ENCODE measurements at places on chromosomes 3 and 15.

DNA sequence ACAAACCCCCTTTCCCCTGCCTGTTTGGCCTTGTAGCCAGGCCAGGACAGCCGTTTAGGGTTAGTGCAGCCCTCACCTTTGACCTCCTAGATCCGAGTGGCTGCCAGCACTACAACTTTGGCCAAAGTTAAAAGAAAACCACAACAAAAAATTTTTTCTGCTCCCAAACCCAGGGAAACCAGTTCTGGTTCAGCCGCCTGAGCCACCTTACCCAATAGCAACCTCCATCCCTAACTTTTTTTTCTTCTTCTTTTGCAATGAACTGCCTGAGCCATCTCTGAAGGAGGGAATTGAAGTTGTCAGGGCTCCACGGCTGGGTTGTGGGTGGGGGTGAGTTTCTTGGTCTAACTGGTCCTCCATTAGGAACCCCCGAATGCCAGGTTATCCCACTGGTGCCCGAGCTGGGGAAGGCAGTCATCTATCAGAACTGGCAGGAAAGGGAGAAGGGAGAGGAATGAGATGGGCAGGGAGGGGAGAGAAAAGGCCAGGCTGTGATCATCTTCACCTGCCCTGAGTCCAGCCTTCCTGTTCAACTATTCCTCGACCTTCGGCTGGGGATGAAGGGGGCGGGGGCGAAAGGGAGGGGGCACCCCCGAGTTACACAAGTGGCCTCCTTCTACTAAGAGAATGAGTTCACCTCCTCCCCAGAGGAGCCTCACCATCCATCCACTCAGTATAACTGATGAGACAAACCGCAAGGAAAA, 6.2 kb upstream of the NR2F2 start:
- DNase-seq: no peak

DNA sequence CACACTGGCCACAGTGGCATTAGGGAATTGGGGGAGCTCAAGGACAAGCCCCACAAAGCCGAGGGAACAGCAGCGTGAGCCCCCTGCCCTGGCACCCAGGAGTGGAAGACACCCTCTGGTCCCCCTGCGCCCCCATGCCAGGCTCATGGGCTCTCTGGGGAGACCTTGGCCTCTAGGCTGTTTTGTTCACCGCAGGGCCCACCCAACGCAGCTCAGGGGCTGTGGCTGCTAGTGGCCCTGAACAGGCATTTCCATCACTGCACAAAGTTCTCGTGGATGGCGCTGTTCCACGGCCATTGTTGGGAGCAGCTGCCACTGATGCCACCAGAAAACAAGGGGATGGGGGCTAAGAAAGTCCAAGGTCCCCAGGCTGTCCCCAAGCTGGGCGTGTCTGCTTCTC, 147.7 kb downstream of the NSMCE3 start:
- DNase-seq: no peak

DNA sequence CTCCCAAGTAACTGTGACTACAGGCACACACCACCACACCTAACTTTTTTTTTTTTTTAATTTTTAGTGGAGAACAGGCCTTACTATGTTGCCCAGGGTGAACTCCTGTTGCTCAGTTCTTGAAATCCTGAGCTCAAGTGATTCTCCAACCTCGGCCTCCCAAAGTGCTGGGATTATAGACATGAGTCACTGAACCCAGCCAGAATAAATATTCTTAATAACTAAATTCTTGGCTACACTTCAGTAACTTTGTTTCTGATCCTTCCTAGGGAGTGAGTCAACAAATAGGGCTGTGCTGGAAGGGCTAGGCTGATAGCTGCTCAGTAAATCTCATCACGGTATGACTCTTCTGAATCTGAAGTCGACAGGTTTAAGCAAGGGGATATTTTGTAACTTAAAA, 56.6 kb downstream of the P3H2 start:
- DNase-seq: no peak

- DNase-seq: no peak
Measured at GRCh38 chr3:52530918-52531826, 2.5 kb downstream of the NT5DC2 start.

- DNase-seq: no peak
Measured at GRCh38 chr3:40432793-40433192, 24.3 kb upstream of the RPL14 start.

DNA sequence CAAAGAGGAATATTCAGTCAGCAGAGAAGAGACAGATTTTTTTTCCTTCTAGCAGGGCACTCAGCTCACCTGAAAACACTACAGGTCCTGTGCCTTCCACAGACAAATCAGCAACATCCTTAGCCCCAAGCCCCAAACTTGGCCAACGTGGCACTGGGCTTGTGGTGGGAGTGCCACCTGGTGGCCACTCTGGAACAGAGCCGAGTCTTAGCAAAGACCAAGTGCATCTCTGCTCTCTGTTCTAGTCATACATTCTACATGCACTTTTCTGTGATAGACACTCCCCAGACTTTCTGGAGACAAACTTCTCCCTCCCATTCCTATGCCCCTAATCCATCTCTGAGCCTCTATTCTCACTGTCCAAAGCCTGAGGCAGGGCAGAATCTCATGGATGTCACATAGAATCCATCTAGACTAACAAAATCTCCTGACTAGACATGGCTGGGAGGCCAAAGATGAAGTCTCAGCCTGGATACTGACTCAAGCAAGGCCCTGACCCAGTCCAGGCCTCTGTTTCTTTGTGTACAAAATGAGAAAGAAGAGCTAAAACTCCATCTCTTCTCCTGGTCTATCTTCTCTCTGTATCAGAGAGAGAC, 5.1 kb upstream of the SEMA7A start:
- peak; percentile 46 for DNase-seq

DNA sequence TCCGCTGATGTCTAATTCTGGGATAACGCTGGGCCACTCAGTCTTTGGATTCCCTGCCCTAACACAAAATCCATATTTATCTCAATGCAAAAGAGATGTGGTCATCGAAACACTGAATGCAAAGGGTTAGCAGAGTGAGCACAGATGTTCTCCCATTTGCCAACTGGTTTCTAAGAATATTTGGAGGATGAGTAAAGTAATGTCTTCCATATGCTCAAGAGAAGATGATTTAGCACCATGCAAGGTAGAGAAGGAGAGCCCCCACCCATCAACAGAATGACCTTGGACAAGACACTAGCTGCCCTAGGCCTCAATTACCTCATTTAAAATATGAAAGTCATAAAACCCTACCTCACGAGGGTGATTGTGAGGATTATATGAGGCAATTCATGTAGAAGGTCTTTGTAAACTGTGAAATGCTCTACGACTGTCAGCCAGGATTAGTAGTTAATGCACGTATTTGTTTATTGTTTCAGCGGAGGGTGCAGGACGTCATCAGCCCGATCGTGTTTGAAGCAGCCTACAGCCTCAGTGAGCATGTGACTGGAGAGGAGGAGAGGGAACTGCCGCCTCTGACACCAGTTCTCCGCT, 232.9 kb upstream of the CTDSPL start:
- DNase-seq: no peak

DNA sequence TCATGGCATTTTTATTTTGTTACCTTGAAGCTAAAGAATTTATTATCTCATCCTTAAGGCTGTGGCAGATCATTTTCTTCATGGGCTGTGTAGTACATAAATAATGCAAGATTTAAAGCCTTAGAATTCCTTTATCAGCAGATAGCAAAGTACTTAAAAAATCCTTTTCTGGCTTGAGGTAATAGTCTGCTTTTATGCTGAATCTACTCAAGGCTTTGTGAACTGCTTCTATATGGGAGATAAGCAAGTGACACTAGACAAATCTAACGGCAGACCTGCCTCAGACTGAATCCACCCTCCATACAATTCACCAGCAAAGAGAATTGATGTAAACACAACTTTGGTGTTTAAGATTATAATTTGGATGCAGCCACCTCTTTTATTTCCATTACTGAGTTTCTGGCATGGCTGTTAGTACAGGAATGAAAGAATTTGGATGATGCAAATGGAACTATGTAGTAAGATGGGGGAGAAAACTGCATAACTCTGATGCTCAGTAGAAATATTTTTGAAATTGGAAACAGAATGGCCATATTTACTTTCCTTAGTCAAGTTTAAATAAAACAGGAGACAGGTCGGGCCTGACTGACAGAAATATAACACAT, 1121.5 kb downstream of the NAALADL2 start:
- DNase-seq: no peak

- DNase-seq: no peak
Measured at GRCh38 chr3:106345353-106346027, 476.7 kb upstream of the CBLB start.

- peak; percentile 20 for DNase-seq
Measured at GRCh38 chr3:127722091-127722784, 49.5 kb downstream of the ABTB1 start.

GRCh38 chr3:131543714-131544113, 40.9 kb upstream of the MRPL3 start:
- DNase-seq: no peak

GRCh38 chr3:142945023-142945422, 18.5 kb downstream of the PAQR9 start:
- no peak for DNase-seq

DNA sequence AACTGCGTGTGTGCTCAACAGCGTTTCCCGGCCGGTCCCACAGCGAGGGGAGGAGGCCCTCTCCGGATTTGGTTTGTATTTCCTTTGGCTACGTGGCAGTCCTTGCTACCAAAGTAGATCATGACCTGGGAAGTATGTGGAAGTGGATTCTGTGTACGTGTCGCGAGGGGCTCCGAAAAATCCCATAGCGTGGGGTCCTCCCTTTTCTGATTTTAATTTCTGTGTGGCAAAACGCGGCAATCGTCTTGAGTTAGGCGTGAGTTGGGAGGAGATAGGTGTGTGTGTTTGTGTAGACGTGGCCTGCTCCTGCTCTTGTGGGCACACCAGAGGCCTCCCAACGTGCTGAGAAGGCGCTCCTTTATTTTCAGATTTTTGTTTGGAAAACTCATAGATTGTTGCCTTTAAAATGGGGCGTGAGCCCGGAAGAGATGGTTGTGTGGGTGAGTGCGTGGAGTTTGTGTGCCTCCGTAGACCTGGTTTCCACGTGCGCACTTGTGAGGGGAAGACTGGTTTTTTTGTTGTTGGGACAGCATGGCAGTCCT, 1.2 kb downstream of the TRIM71 start:
- no peak for DNase-seq

DNA sequence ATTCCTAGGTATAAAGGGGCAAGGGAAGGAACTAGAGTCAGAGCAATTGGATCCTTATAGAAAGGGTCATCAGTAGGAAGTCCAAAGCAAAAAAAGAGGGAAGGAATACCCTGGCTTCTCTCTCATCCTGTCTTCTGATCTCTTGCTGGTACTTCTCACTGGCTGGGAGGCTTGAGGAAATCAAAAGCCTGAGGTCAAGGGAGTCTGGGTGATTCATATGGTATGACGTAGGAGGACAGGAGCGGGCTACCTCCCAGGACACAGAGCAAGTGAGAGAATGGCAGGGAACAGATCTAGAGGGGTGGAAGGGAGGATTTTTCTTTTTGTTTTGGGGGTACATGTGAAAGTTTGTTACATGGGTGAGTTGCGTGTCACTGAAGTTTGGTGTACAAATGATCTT, 76.0 kb downstream of the CFAP20DC start:
- no peak for DNase-seq

- DNase-seq: peak; percentile 72
Measured at GRCh38 chr3:57007521-57008460, 52.7 kb upstream of the SPATA12 start.

- DNase-seq: no peak
Measured at GRCh38 chr15:83290236-83290635, 5.8 kb upstream of the BNC1 start.

- no peak for DNase-seq
Measured at GRCh38 chr15:23686466-23687142, 501 bp downstream of the NDN start.

DNA sequence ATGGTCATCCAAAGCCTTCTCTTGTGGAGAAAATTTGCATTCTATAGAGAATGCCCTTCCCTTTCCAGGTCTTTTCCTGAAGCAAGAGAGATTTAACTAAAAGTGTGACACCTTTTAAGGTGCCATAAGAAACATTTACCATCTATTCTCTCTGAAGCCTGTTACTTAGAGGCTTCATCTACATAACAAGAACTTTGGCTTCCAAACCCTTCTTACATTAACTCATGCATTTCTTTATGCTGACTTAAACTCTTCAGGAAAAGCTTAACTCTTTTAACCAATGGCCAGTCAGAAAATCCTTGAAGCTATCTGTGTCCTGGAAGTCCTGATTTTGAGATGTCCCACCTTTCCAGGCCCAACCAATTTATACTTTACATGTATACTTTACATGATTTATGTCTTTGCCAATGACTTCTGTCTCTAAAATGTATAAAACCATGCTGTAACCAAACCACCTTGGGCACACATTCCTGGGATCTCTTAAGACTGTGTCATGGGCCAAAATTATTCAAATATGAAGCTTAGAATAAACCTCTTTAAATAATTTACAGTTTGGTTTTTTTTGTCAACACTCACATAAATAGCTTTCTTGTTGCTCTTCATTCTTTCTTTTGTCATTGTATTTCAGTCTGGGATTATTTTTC, 472.6 kb upstream of the NECTIN3 start:
- DNase-seq: no peak

- no peak for DNase-seq
Measured at GRCh38 chr15:90013503-90013937, 12.4 kb downstream of the ZNF710 start.

- DNase-seq: no peak
Measured at GRCh38 chr3:72141264-72141663, 356.3 kb upstream of the PROK2 start.

- no peak for DNase-seq
Measured at GRCh38 chr15:45534821-45535220, 12.3 kb upstream of the SLC30A4 start.

DNA sequence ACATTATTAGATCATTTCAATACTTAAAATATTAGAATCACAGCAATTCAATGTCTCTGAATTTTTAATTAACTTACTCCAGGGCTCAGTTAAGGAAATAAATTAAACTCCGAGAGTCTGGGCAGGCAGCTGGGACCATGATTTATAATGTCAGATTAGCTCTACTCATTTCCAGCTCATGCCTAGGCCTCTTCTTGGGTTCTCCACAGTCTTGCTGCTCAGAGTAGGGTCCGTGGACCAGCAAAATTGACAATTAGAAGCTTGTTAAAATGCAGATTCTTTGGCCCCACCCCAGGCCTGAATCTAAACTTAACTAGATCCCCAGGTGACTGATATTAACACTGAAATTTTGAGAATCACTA, 28.2 kb downstream of the ADAMTS9 start:
- no peak for DNase-seq

DNA sequence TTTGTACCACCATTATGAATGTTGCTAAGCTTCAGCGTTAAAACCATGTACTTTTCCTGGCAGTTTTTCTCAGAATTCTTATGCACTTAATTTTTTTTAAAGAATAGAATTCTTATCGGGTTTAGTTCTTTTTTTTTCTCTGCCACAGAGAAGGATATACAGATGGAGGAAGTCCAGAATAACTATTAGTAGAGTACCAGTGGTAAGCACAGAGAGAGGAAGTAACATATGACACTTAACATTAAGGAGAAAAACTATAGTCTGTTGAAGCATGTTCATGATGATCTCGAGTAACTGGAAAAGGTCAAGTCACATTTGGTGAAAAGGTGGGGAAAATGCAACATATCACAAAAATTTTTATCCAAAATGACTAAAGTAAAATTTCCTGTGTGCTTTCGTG, 68.9 kb downstream of the RNF13 start:
- DNase-seq: no peak
